ENCODE measurements at places on chromosomes 4 and X. TPM values are rescaled to one million over a fixed set of nuclear protein-coding genes. Genes with fewer than 3 reads are reported as not detected.

EREG gene
- not detected for total RNA-seq

PCDH7 gene
- total RNA-seq = 109 TPM

FAM133A gene
- total RNA-seq = 4.0 TPM

MOSPD2 gene
- total RNA-seq = 15.4 TPM

UGT2A3 gene
- total RNA-seq = not detected

Data from dorsolateral prefrontal cortex (tissue), 122 donors.